SW480 (cell line): ENCODE measurements at places on chromosomes 6 and 20.
A peak's percentile ranks its signal among the peaks of the same experiment; 100 is the strongest.

GRCh38 chr6:167668019-167668753 lies 158.5 kb upstream of the AFDN start:
- DNase-seq: no peak

GRCh38 chr6:111050261-111051023 lies 36.9 kb upstream of the SLC16A10 start:
- DNase-seq: no peak

GRCh38 chr6:28137505-28137981 lies 4.1 kb upstream of the ZKSCAN8 start:
- DNase-seq: peak; percentile 2

GRCh38 chr6:123655521-123656306 lies 19.0 kb upstream of the TRDN start:
- DNase-seq: no peak

DNA sequence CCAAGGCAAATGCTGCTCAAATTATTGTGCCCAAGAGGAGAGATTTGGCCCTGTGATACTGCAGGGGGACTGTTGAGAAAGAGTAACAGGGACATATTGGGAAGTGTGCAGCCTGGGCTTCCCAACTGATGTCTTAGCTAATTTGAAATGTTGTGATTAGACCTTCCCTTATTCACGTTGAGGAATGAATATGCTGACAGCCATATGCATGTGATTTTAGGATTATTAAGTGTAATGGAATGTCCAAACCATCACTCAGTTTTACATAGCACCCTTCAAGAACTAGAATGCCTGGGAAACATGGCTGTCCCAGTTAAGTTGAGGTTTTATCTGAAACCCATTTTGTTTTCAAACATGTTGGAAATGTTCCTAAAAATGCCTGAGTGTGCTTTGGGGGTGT lies 81.4 kb downstream of the CARMIL1 start:
- DNase-seq: no peak
